ENCODE measurements at places on chromosomes 2 and 18. TPM values are rescaled to one million over a fixed set of nuclear protein-coding genes. Genes with fewer than 3 reads are reported as not detected.

- no peak overlapping the region for H3K4me3 ChIP-seq
- H3K36me3 ChIP-seq: no peaks in the 10 kb centered on the region
- H3K27ac ChIP-seq: no peak overlapping the region
- DNase-seq: no peak
These were observed 215.6 kb upstream of the NABP1 start for GRCh38 chr2:191462370-191462769.

DNA sequence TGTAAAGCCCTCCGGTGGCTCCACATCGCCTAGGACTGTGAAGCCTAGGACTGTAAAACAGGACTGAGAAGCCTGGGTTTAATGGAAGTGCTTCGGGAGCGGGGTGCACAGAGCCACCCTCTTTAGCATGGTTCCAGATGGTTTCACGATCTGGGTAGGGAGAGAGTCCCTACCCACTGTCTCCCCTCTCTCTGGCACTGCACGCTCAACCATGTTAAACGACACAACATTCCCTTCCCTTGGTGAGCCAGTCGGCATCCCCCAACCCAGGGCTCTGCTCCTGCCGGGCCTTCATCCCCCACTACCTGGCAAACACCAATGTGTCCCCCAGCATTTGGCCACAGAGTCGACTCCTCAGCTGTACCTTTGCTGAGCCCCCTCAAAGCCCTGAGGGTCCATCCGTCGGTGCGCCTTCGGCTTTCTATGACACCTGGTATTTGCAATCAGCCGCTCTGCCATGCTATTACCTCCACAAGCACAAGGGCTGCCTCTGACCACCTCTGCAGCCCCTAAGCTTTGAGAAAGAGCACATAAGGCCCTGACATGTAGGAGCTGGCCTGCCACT, 1.1 kb downstream of the COPS9 start:
- peak overlapping the region; percentile 60 for H3K27ac ChIP-seq
- peak overlapping the region; percentile 66 for H3K4me3 ChIP-seq
- H3K36me3 ChIP-seq: peaks cover 12% of the 10 kb centered on the region

DNA sequence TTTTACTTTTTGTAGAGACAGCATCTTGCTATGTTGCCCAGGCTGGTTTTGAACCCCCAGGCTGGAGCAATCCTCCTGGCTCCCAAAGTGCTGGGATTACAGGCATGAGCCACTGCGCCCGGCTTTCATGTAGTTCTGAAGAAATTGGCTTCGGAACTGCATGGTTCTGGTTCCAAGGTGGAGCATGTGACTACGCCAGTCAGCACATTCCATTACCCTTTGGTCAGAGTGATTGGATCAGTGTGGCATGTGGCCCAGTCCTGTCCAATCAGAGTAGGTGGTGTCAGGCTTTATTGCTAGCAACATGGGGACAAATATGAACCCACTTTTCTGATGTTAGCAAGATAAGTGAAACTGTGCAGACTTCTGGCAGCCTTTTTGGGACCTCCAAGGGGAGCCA, 16.3 kb upstream of the ATOH8 start:
- H3K4me3 ChIP-seq: no peak overlapping the region
- H3K36me3 ChIP-seq: no peaks in the 10 kb centered on the region
- H3K27me3 ChIP-seq: no peaks in the 10 kb centered on the region
- peaks cover 25% of the 10 kb centered on the region for H3K4me1 ChIP-seq

DNA sequence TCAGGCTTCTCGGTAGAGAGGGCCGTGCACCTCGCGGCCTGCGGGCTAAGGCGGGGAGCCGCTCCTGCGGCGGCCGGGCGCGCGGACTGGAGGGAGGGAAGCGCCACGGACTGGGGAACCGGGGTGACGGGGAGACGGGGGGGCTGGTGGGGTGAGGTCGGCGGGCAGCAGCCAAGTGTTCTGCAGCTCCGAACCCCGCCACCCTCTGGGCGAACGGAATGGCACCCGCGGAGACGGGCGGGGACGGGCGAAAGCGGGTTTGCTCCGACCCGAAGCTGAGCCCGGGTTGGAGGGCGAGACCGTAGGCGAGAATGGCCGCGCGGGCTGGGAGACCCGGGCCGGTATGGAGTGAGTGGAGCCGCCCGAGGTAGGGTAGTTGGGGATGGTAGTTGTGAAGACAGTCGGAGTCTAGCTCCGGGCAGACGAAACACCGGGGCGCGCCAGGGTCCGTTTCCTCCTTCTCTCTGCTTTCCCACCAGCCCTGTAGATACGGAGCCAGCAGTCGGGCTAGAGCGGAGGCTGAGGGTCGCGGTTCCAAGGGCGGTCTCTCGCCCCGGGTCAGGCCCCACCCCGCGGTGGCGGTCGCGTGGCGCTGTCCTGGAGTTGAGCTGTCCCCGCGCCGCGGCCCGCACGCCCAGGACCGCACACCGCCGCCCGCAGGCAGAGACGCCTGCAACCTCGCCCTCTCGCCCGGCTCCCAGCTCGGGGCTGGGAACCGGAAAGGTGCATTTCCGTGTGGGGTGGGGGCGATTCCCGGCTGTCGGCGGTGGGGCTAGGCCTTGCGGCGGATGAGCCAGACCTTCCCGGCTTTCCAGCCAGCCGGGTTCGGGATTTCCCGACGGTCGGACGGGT, 160.3 kb upstream of the SIX2 start:
- H3K36me3 ChIP-seq: no peaks in the 10 kb centered on the region
- peaks cover 5% of the 10 kb centered on the region for H3K4me1 ChIP-seq
- peaks cover 36% of the 10 kb centered on the region for H3K27me3 ChIP-seq

GRCh38 chr2:43491065-43491639, 104.7 kb downstream of the THADA start:
- no peak overlapping the region for H3K4me3 ChIP-seq
- no peak overlapping the region for H3K27ac ChIP-seq
- no peak for DNase-seq
- no peaks in the 10 kb centered on the region for H3K36me3 ChIP-seq
- no peaks in the 10 kb centered on the region for H3K4me1 ChIP-seq

DNA sequence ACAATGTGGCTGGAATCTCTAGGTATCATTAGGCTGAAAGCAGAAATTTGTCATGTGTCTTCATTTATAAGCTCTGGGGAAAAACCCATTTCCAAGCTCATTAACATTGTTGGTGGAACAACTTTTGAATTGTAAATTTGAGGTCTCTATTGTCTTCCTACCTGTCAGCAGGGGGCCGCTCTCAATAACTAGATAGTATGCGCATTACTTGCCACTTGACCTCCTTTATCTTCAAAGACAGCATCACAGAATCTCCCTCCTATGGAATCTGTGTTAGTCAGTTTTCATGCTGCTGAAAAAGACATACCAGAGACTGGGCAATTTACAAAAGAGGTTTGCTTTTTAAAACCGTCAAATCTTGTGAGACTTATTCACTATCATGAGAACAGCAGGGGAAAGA, 223.1 kb downstream of the CALCRL start:
- no peaks in the 10 kb centered on the region for H3K36me3 ChIP-seq
- no peaks in the 10 kb centered on the region for H3K4me1 ChIP-seq
- no peak overlapping the region for H3K4me3 ChIP-seq
- no peak for DNase-seq

DNA sequence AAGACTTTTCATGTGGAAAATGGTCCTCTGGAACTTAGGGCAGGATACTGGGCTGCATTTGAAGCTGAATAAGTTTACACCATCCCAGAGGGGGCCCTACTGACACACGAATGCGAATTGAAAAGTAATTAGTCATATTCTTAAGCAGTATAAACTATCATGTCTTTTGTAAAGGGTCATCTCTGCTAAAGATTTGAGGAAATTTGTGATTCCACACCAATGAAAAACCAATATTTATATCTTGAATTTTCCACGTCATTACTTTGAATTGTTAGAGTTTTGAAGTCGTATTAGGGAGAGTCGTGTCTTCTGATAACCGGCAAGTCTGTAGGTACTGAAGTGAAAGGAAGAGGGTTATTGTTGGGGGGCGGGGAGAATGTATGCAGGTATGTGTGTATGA, 4.1 kb upstream of the OTX1 start:
- H3K27me3 ChIP-seq: peaks cover 35% of the 10 kb centered on the region
- no peaks in the 10 kb centered on the region for H3K4me1 ChIP-seq
- peaks cover 3% of the 10 kb centered on the region for H3K36me3 ChIP-seq
- no peak overlapping the region for H3K4me3 ChIP-seq

GRCh38 chr2:145137211-145137610, 617.3 kb upstream of the ZEB2 start:
- H3K36me3 ChIP-seq: no peaks in the 10 kb centered on the region
- H3K4me3 ChIP-seq: no peak overlapping the region
- DNase-seq: no peak

GRCh38 chr2:121257480-121257840, 27.5 kb downstream of the TFCP2L1 start:
- H3K4me1 ChIP-seq: no peaks in the 10 kb centered on the region
- DNase-seq: no peak
- H3K36me3 ChIP-seq: no peaks in the 10 kb centered on the region
- no peak overlapping the region for H3K27ac ChIP-seq
- H3K27me3 ChIP-seq: peaks cover 4% of the 10 kb centered on the region

DNA sequence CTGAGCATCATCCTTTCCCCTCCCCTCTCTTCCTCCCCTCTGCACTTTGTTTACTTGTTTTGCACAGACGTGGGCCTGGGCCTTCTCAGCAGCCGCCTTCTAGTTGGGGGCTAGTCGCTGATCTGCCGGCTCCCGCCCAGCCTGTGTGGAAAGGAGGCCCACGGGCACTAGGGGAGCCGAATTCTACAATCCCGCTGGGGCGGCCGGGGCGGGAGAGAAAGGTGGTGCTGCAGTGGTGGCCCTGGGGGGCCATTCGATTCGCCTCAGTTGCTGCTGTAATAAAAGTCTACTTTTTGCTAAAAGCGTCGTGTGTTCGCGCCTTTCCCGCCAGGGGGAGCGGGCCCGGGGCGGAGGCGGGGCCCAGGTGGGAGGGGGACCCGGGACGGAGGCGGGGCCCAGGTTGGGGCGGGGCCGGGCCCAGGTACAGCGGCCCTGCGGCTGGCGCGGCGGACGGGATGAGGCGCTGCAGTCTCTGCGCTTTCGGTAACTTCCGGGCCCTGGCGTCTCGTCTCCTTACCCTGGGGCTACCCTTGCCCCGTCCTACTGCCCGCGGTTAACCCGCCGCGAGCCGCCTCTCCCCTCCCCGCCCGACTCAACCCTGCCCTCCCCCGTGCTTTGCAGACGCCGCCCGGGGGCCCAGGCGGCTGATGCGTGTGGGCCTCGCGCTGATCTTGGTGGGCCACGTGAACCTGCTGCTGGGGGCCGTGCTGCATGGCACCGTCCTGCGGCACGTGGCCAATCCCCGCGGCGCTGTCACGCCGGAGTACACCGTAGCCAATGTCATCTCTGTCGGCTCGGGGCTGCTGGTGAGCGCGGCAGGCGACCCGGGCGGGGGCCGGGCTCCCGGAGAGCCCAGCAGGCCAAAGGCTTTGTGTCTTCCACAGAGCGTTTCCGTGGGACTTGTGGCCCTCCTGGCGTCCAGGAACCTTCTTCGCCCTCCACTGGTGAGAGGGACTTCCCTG, at the start of gene KRTCAP3:
KRTCAP3 (plus strand) TSS at position 424 of the 962 bp plus-strand sequence; CDS start at position 456, 32 bp downstream.
- H3K36me3 ChIP-seq: peaks cover 22% of the 10 kb centered on the region
- no peak within 1 kb of the TSS for H3K4me3 ChIP-seq
- DNase-seq: no peak
- no peaks in the 10 kb centered on the region for H3K4me1 ChIP-seq
- H3K27ac ChIP-seq: no peak within 1 kb of the TSS
- H3K27me3 ChIP-seq: no peaks in the 10 kb centered on the region

- H3K4me3 ChIP-seq: no peak overlapping the region
- DNase-seq: no peak
- H3K36me3 ChIP-seq: no peaks in the 10 kb centered on the region
- H3K4me1 ChIP-seq: no peaks in the 10 kb centered on the region
These were observed 1.0 kb downstream of the PLEK start for GRCh38 chr2:68366083-68366560.

GRCh38 chr2:130850788-130851623, 14.3 kb downstream of the ARHGEF4 start:
- H3K27me3 ChIP-seq: no peaks in the 10 kb centered on the region
- DNase-seq: no peak
- H3K27ac ChIP-seq: no peak overlapping the region
- no peaks in the 10 kb centered on the region for H3K4me1 ChIP-seq

DNA sequence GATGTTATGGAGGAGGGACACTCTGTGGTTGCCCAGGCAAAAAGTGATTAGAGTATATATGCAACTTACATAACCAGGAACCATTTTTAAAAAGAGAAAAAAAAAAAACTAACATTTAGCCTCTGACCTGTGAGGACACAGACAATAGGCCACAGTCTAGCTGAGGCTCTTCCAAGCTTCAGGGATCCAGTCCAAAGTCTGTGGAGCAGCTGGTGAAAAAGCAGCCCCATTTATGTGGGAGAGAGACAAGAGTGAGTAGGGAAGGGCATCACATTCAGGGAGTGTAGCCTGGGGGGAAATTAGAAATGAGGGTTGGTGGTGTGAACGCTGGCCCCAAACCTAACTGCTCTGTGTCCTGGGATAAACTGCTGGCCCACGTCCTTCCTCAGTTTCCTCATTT, 122.8 kb downstream of the MYO5B start:
- no peak overlapping the region for H3K27ac ChIP-seq
- no peak for DNase-seq
- no peak overlapping the region for H3K4me3 ChIP-seq
- no peaks in the 10 kb centered on the region for H3K4me1 ChIP-seq
- no peaks in the 10 kb centered on the region for H3K36me3 ChIP-seq

DNA sequence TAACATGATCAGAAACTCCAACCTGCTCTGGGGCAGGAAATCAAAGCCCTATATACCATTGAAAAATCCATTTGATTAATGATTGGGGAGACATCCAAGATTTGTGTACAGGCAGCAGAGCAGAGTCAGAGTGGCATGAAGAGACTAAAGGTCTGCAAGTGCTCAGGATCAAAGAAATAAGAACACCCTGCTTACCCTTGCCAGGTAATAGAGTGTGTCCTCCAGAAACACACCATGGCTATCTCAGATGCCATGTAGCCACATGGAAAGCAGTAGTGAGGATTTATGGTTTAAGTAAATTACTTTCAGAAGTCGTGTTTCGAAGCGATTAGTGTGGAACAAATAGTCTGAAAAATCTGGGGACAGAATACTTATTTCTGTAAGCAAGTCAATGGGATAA, 592.9 kb downstream of the SUCLG1 start:
- H3K4me1 ChIP-seq: no peaks in the 10 kb centered on the region
- H3K36me3 ChIP-seq: no peaks in the 10 kb centered on the region
- no peak overlapping the region for H3K27ac ChIP-seq

DNA sequence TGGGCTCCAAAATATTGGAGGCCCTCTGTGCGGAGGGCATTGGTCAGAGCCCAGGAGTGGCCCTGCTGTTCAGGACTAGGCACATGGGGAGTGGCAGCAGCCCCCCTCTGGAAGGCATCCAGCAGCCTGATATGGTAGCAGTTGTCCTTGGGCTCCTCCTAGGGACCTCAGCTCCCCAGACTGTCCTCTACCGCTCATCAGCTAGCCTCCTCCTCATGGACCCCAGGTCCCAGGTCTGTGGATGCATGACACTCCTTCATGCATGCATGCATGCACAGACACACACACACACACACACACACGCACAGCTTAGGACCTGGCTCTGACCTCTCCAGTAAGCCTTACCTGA, 15.4 kb upstream of the ATP6V1B1 start:
- no peak overlapping the region for H3K4me3 ChIP-seq
- H3K27me3 ChIP-seq: no peaks in the 10 kb centered on the region
- DNase-seq: no peak
- no peaks in the 10 kb centered on the region for H3K4me1 ChIP-seq

The SLC5A7 gene
- total RNA-seq: not detected

The CGREF1 gene
- total RNA-seq: 10.0 TPM

The MALL gene
- total RNA-seq: 3.1 TPM

The POLR1A gene
- total RNA-seq: 9.2 TPM

The SETBP1 gene
- 4.9 TPM for total RNA-seq

The GPR55 gene
- total RNA-seq: not detected

The SALL3 gene
- total RNA-seq: not detected

Measured in fibroblast of lung (primary cell).